ENCODE measurements at places on chromosomes 4 and X.

- no peak for DNase-seq
Observed at GRCh38 chr4:138595731-138596460, 353.7 kb upstream of the SLC7A11 start.

DNA sequence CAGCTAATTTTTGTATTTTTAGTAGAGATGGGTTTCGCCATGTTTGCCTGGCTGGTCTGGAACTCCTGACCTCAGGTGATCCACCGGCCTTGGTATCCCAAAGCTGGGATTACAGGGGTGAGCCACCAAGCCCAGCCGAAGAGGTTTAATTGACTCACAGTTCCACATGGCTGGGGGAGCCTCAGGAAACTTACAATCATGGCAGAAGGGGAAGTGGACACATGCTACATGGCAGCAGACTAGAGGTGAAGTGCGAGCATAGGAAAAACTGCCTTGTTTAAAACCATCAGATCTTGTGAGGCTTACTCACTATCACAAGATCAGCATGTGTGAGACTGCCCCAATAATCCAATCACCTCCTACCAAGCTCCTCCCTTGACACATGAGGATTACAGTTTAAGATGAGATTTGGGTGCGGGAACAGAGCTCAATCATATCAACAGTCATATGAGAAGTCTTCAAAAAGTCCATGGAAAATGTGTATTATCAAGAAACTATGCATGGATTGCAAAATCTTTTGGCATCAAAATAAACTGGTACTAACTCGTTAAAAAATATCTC is 25.8 kb upstream of the RPL39 start:
- DNase-seq, result no peak

DNA sequence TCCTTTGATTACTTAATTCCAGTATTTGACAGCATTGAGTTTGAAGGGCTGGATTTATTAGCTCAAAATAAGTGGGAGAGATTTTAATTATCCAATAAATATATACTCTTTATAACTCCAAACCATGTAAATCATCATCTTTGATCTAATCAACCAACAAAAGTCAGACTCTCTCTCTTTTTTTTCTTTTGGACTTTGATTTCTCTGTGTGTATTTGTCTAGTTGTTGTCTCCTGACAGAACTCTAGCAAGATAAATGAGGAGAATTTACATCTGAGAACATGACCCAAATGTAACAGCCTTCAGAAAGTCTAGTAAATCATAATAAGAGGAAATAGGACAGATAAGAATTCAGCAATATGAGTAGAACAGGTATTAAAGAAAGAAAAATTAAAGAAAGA is 567.1 kb downstream of the PPARGC1A start:
- no peak for DNase-seq

DNA sequence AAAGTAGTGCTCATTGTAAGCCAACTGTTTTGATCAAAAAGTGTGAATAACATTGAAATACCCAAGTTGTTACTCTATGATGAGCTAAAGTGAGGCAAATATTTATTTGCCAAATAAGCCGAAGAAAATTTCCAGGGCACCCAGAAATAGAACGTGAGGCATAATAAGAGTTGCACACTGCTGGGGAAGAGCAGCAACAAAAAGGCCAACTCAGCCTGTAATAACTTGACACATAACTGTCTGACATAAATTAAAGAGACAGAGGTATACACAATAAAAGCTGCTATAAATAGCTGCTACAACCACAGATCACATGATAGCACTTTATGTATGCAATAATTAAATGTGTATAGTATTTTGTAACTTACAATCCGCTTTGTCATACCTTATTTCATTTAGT is 2.0 kb upstream of the ABCB7 start:
- no peak for DNase-seq

DNA sequence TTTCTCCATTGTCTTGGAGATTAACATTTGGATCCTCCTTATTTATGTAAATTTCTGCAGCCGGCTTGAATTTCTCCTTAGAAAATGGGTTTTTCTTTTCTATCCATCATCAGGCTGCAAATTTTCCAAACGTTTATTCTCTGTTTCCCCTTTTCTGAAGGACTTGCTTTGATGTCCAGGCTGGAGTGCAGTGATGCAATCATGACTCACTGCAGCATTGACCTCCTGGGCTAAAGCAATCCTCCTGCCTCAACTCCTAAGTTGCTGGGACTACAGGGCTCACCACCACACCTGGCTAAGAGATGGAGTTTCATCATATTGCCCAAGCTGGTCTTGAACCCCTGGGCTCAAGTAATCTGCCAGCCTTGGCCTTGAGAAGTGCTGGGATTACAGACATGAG is 144.0 kb upstream of the ZXDB start:
- DNase-seq, result no peak

GRCh38 chr4:34182306-34182705 is 2062.0 kb downstream of the ARAP2 start:
- no peak for DNase-seq

GRCh38 chr4:169015186-169015623 is 5.2 kb upstream of the CBR4 start:
- DNase-seq, result no peak

DNA sequence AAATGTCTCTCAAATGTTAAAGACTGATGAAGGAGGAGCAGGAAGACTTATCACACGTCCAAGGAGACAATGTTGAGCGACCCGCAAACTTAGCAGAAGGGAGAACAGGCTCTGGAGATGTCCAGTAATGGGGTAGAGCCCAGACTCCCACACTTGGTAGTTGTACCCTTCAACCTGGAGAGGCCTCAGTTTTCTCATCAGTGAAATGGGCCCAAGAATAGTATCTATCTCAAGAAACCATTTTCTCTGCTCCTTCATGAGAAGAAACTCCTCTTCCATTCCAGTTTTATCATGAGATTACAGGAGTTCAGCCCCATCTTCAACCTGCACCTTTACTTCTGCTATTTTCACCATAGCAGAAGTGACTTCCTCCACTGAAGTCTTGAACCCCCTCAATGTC is 169.9 kb downstream of the DHRSX start:
- no peak for DNase-seq

GRCh38 chr4:101155945-101156344 is 191.4 kb downstream of the PPP3CA start:
- no peak for DNase-seq

- no peak for DNase-seq
Observed at GRCh38 chrX:122817321-122817955, 366.6 kb upstream of the GRIA3 start.

DNA sequence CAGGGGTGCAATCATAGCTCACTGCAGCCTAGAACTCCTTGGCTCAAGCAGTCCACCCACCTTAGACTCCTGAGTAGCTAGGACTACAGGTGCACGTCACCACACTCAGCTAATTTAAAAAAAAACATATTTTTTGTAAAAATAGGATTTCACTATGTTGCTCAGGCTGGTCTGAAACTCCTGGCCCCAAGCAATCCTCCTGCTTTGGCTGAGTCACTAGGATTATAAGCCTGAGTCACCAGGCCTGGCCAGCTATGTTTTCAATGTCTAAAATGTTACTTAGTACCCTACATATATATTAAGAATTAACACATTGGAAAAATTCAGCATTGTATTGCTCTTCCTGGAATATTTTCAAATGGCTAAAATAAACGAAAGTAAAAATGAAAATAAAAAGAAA is 37.5 kb downstream of the PNPLA4 start:
- no peak for DNase-seq

- DNase-seq, result no peak
Observed at GRCh38 chr4:180999217-180999616, 1244.0 kb upstream of the TENM3 start.
